ENCODE measurements at places on chromosomes 7 and 10.

DNA sequence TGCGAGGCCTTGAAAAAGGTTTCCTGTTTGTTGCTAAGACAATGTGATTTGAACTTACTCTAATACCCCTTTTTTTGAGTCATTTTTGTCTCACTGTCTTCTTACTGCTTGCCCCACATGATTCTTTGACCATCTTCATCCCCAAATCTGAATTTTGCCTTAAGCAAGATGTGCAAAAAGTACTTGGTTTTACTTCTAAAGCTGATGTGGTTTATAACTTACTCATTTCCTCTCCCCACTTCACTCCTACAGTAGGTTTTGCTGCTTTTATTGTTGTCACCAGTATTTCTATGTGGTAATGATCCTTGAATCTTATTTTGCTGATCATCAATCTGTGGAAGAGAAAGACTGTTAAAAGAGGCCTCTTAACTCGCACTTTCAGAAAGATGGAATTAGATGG lies 396.4 kb downstream of the SDK1 start:
- DNase-seq: no peak

GRCh38 chr7:78218876-78219275 lies 420.3 kb downstream of the PHTF2 start:
- DNase-seq: no peak

GRCh38 chr10:36602374-36602773 lies 523.0 kb upstream of the ANKRD30A start:
- DNase-seq: peak; percentile 50

DNA sequence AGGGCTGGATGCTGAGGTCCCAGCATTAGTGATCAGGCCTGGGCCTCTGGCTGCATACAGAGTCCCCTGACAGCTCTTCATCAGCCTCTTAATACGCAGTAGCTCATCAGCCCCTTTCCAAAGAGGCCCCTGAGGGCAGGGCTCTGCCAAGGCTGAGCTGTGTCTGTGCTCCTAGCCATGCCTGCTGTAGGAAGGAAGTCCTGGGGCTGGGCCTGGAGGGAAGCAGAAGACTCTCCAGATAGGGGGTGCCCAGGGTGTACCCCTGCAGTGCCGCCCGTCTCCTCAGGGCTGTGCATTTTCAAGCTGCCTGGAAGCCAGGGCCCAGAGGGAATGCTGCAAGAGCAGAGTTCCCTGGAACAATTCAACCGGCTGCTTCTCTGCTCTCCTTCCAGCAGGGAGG lies 7.3 kb upstream of the RET start:
- no peak for DNase-seq

DNA sequence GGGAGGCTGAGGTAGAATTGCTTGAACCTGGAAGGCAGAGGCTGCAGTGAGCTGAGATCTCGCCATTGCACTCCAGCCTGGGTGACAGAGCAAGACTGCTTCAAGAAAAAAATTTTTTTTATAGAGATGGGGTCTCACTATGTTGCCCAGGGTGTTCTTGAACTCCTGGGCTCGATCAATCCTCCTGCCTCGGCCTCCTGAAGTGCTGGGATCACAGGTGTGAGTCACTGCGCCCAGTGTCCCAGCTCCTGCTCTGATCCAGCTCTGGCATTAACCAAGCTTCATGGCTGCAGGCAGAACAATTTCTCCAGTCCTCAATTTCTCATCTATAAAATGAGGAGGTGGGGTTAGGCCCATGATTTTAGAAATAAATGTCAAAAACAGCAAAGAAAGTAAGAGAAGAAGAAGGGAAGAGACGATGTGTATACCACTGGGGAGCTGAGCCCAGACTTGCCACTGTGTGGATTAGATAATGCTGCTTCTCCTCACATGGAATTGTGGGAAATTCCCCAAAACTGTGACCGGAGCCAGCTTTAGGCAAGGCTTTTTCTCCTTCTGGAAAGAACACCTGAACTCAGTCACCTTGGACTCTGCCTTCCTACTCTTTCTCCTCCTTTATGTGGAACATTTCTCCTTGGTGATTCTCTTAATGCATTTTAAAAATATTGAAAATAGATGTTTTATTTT lies 25.5 kb downstream of the IL15RA start:
- no peak for DNase-seq
